ENCODE measurements at places on chromosomes 3 and 15. TPM values are rescaled to one million over a fixed set of nuclear protein-coding genes. Genes with fewer than 3 reads are reported as not detected.

Gene NRG4
- total RNA-seq, result 2.4 TPM

Gene SSUH2
- total RNA-seq, result 1.4 TPM

Gene RBP2
- total RNA-seq, result 25.3 TPM

DNA sequence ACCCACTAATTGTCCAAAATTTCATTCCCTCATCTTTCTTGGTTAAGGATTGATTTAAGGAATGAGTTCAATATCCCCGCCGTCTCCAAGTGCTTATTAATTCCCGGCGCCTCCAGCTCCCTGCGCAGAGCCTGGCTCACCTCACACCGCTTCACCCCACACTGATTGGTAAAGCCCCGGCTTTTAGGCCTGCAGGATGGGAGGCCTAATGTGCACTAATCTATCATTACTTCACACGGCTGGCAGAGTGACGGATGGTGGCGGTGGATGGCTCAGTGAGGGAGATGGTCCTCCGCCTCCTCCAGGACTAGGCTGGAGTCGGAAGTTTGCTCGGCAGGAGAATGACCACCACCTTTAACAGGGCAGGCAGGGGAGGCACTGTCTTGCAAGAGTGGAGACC is 81.7 kb downstream of the MEGF11 start:
- no peak for DNase-seq
- peaks cover 59% of the 10 kb centered on the region for H3K27me3 ChIP-seq
- H3K27ac ChIP-seq, result no peak overlapping the region
- H3K4me3 ChIP-seq, result no peak overlapping the region
- peaks cover 25% of the 10 kb centered on the region for H3K4me1 ChIP-seq
- H3K36me3 ChIP-seq, result no peaks in the 10 kb centered on the region

- no peak overlapping the region for H3K4me3 ChIP-seq
- DNase-seq, result no peak
- H3K36me3 ChIP-seq, result no peaks in the 10 kb centered on the region
- no peak overlapping the region for H3K27ac ChIP-seq
Measured at GRCh38 chr15:82298520-82298919, 35.9 kb downstream of the SAXO2 start.

DNA sequence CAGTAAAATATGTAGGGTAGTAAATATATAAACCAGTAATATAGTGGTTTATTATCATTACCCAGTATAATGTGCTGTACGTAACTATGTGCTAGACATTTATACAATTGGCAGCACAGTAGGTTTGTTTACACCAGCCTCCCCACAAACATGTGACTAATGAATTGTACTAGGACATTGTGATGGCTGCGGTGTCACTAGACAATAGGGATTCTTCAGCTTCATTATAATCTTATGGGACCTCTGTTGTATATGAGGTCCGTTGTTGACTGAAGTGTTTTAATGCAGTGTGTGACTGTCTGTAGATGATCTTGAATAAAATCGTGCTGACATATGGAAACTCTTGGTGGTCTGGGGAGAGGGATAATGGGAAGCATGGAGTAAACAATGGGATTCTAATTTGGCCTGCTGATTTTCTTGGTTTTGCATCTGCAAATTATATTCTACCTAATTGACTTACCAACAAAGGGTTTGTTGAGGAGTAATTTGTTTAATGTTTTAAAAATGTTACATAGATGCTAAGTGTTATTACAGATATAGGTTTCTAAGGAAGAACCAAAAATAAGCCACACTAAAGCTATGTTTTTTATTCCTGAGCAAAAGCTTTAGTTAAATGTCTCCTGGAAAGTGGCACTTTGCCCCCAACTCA is 496.5 kb upstream of the TBL1XR1 start:
- peak overlapping the region; percentile 35 for H3K27ac ChIP-seq
- H3K4me3 ChIP-seq, result peak overlapping the region; percentile 35
- peaks cover 3% of the 10 kb centered on the region for H3K36me3 ChIP-seq
- H3K4me1 ChIP-seq, result peaks cover 30% of the 10 kb centered on the region
- no peak for DNase-seq

GRCh38 chr3:32733631-32734229 is 48.7 kb downstream of the CNOT10 start:
- no peak overlapping the region for H3K27ac ChIP-seq
- no peaks in the 10 kb centered on the region for H3K4me1 ChIP-seq
- no peak for DNase-seq

DNA sequence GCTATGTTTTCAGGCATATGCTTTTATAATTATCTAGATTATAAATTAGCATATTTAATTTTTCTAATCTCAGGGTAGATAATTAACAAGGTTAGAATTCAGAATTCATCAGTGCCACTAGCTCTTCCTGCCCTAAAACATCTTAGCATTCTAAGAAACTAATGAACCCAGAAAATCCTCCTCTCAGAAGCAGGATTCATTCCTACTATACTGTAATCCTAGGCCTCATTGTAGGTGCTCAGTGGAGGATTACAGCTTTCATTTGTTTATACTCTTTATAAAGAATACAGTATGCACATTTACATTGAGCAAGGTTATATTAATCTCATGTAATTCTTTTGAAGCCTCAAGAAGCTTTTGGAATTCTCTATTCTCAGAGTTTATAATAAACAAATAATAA is 20.9 kb downstream of the ACAD11 start:
- no peak for DNase-seq
- H3K4me1 ChIP-seq, result no peaks in the 10 kb centered on the region
- peaks cover 7% of the 10 kb centered on the region for H3K36me3 ChIP-seq
- no peaks in the 10 kb centered on the region for H3K27me3 ChIP-seq
- H3K27ac ChIP-seq, result no peak overlapping the region

- DNase-seq, result no peak
- no peak overlapping the region for H3K27ac ChIP-seq
- peaks cover 13% of the 10 kb centered on the region for H3K27me3 ChIP-seq
- H3K4me1 ChIP-seq, result no peaks in the 10 kb centered on the region
- H3K36me3 ChIP-seq, result no peaks in the 10 kb centered on the region
Measured at GRCh38 chr3:11084677-11085076, 69.6 kb upstream of the HRH1 start.

Measured in type B pancreatic cell (in vitro differentiated cells).